ENCODE measurements at places on chromosomes 7 and 10. TPM values are rescaled to one million over a fixed set of nuclear protein-coding genes. Genes with fewer than 3 reads are reported as not detected.

Gene FFAR4
- 0.06 TPM for total RNA-seq

DNA sequence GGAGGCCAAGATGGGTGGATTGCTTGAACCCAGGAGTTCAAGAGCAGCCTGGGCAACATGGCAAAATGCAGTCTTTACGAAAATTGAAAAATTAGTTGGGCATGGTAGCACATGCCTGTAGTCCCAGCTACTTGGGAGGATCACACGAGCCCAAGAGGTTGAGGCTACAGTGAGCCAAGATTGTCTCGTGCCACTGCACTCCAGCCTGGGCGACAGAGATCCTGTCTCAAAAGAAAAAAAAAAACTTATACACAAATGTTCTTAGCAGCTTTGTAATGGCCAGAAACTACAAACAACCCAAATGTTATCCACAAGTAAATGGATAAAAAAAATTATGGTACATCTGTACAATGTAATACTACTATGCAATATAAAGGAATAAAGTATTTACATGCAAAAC, 12.6 kb downstream of the NT5C2 start:
- DNase-seq: no peak
- H3K36me3 ChIP-seq: peaks cover 16% of the 10 kb centered on the region
- peaks cover 4% of the 10 kb centered on the region for H3K4me1 ChIP-seq
- H3K27ac ChIP-seq: no peak overlapping the region
- H3K4me3 ChIP-seq: no peak overlapping the region

DNA sequence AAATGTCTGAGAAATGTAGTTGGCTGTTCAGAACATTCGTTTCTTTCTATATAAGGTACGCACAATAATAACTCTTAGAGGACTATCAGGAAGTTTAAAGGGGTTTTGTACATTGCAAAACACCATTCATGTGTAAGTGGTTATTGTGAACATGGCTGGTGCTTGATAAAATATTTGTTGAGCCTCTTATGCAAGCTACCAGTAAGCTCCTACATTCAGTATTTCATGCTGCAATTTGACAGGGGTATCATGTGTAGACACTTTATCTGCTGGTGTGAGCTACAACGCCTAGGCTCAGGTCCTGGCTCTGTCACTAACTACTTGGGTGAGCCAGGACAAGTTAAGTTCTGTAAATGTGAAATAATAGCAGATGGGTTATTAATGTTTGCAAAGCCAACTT, 75.5 kb downstream of the MAP3K8 start:
- H3K36me3 ChIP-seq: no peaks in the 10 kb centered on the region
- no peaks in the 10 kb centered on the region for H3K4me1 ChIP-seq
- no peak for DNase-seq

DNA sequence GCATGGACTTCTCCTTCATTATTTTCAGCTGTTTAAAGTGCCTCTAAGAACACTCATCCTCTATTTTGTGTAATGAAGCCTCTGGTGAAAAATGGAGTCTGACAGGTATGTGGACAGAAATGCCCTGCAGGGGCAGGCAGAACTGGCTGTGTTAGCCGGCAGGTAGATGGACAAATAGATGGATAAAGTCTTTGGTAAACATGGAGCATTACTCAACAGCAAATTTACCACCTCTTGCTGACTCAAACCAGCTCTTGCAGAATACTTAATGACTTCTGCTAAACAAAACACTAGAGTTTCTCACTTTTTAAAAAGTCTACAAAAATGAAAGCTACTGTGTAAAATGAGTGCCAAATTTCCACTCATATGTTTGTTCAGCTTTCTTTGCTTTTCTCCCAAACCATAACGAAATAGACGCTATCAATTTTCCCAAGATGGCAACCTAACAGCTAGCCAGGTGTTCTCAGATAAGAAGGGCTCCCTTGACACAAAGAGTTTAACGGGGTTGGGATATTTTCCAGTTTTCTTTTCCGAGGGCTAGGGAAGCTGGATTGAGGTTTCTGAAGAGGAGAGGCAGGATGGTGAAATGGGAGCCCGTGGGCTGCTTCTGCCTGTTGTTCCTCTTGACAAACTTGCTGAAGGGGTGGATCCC, 71.9 kb upstream of the HABP2 start:
- no peaks in the 10 kb centered on the region for H3K4me1 ChIP-seq
- H3K27ac ChIP-seq: no peak overlapping the region
- H3K4me3 ChIP-seq: no peak overlapping the region
- no peaks in the 10 kb centered on the region for H3K27me3 ChIP-seq
- no peaks in the 10 kb centered on the region for H3K36me3 ChIP-seq
- DNase-seq: no peak

Data from spinal cord (tissue), 10 donors.